ENCODE measurements at places on chromosomes 12 and 14.
A peak's percentile ranks its signal among the peaks of the same experiment; 100 is the strongest.

DNA sequence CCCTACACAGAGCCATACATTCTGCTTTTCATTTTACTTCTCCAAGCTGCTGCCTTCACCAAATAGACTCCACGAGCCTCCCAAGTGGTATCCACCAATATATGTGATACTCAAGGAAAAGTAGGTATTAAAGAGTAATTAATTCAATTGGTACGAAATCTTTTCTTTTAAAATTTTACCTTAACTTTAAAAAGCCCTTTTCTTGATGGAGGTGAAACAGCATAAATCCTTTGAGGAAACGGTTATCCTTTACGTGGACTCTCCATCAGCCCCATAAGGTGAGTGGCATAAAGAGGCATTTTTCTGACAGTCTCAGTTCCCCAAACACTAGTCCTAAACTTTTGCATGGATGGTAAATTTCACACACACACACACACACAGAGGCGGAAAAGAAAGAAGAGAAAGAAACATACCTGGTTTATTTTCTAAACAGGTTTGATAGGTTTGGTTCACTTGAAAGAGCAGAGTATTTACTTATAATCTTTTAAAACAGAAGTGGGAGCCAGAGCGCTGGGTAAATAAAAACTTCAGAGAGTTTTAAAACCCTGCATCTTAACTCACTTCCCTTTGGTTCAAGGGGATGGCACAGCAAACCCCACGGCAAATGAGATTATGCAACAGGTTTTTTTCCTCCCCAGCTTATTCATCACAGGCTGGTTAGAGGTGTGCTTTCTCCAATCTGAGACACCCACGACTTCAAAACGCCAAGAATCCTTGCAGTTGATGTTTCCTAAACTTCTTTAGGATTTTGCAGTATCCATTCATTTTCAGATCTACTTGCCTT is 1.9 kb downstream of the DUSP16 start:
- DNase-seq: peak; percentile 42

- no peak for DNase-seq
Observed at GRCh38 chr12:43856972-43857371, 21.1 kb downstream of the TMEM117 start.

GRCh38 chr14:86852530-86852929 is 1140.5 kb downstream of the GALC start:
- DNase-seq: no peak

- DNase-seq: no peak
Observed at GRCh38 chr12:127401005-127401404, 866.0 kb upstream of the TMEM132C start.

- DNase-seq: no peak
Observed at GRCh38 chr12:77493302-77494168, 337.2 kb upstream of the NAV3 start.

GRCh38 chr14:104299993-104300761 is 161.8 kb downstream of the KIF26A start:
- DNase-seq: no peak

DNA sequence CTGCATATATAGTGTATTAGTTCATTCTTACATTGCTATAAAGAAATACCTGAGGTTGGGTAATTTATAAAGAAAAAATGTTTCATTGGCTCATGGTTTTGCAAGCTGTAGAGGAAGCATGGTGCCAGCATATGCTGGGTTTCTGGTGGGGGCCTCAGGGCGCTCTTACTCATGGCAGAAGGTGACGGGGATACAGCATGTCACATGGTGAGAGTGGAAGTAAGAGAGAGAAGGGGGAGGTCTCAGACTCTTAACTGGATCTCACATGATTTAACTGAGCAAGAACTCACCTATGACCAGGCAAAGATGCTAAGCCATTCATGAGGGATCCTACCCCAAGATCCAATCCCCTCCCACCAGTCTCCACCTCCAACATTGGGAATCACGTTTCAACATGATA is 15.9 kb upstream of the PAWR start:
- DNase-seq: no peak

DNA sequence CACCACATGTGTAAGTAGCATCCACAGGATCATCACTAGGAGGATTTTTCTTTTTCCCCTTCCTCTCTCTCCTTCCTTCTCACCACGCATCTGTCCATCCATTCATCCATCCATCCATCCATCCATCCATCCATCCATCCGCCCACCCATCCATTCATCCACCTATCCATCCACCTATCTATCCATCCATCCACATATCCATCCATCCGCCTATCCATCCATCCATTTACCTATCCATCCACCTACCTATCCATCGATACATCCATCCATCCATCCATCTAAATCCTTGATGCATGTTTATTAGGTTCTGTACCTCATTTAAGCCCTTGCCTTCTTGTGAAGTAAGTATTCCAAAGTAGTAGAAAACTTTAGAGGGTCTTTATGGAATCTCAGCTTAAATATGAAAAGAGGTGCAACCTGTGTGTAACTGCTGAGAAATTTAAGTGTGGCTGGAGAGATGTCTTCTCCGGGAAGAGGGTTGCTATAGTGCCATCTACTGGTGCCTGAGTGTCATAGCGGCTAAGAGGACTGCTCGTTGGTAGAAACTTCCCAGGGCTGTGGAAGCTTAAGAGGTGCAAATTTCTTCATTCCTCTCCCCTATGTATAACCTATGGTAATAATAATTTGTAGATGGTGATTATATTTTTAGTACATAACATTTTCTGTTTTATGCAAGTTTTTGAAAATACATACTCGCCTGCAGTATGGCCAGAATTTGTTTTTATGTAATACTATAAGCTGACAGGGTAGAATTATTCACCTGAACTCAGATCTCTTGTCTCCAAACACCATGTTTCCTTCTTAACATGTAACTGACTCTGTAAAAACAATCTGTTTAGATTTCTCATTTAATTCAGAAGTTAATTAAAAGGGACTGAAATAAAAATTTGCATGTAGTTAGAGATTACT is 46.0 kb downstream of the MYO1H start:
- peak; percentile 1 for DNase-seq

GRCh38 chr12:75831402-75831801 is 200.2 kb downstream of the PHLDA1 start:
- no peak for DNase-seq

DNA sequence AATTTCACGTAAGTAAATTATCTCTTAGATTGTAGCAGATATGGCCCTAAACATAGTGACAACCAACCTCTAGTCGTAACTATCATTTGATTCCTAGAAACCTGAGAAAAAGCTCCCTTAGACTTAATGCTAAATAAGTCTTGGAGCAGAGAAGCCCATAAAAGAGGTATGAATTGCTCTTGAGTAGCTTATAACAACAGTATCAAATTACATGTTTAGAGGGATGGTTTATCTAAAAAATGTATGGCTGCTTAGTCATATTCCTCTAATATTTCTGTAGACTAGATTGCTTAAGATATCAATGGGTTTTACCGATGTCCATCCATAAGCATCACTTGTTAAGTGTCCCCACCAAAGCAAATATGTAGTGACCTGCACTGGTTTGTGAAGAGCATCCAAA is 259.7 kb downstream of the NELL2 start:
- DNase-seq: no peak
